Esophagus muscularis mucosa (tissue), 4 donors: ENCODE measurements at places on chromosomes 7 and 10. TPM values are rescaled to one million over a fixed set of nuclear protein-coding genes. Genes with fewer than 3 reads are reported as not detected.

CALHM3 gene
- total RNA-seq: not detected

TSPAN12 gene
- 17.7 TPM for total RNA-seq

MNX1 gene
- not detected for total RNA-seq

STOX1 gene
- total RNA-seq: 10.8 TPM

CALHM1 gene
- total RNA-seq: not detected

DPYSL4 gene
- 2.5 TPM for total RNA-seq

LLCFC1 gene
- total RNA-seq: not detected

TMEM236 gene
- total RNA-seq: 0.34 TPM

ALOX5 gene
- total RNA-seq: 14.2 TPM

OTUD1 gene
- 9.3 TPM for total RNA-seq

NOBOX gene
- not detected for total RNA-seq

HMX3 gene
- not detected for total RNA-seq

EEPD1 gene
- 18.7 TPM for total RNA-seq

CCDC3 gene
- 45.4 TPM for total RNA-seq

GJD4 gene
- total RNA-seq: not detected

ADCY1 gene
- 1.2 TPM for total RNA-seq

ACTR1A gene
- total RNA-seq: 258 TPM

GSTK1 gene
- 110 TPM for total RNA-seq

FOXL3 gene
- total RNA-seq: not detected

ZNF92 gene
- total RNA-seq: 3.3 TPM
